ENCODE measurements at places on chromosomes 5 and 9.

DNA sequence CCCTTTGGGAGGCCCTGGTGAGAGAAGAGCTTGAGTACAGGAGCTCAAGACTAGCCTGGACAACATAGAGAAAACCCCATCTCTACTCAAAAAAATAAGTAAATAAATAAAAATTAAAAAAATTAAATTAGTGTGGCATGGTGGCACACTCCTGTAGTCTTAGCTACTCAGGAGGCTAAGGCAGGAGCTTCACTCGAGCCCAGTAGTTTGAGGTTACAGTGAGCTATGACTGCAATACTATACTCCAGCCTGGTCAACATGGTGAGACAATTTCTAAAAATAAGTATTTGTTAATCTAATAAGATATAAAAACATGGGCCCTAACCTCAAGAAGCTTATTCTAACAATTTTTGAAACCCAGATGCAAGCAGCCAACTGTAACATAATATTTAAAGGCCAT, 7.6 kb downstream of the RNF38 start:
- DNase-seq = no peak

DNA sequence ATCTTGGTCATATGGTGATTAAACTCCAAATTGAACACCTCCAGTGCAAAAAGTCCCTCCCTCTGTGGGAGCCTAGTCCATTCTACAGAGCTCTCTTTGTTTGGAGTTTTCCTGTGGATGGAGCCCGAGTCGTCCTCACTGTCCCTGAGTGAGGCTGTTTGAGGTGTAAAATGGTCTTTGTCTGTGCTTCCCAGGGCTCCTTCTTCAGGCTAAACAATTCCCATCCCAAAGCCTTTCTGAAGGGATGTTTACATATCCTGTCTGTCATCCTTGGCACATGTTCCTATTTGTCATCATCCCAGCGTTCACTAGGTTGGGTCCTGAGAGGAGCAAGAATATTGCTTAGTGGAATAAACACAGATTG, 68.9 kb downstream of the COL27A1 start:
- DNase-seq = no peak

DNA sequence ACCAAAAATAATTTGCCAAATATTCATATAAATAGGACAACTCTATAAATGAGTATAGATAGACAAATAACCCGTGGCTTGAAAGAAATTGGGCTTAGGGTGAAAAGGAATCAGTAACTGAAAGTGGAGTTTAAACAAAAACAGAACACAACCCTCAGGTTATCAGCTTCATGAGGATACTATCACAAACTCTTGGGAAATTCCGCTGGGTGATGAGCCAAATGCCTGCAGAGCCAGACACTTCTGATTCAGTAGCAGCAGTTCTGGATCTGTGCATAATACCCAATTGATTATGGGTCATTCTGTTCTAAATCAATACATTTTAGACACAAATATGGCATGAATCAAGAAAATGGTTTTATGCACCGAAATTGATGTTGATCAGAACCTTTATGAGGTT, 72.4 kb downstream of the CAMK4 start:
- DNase-seq = no peak

DNA sequence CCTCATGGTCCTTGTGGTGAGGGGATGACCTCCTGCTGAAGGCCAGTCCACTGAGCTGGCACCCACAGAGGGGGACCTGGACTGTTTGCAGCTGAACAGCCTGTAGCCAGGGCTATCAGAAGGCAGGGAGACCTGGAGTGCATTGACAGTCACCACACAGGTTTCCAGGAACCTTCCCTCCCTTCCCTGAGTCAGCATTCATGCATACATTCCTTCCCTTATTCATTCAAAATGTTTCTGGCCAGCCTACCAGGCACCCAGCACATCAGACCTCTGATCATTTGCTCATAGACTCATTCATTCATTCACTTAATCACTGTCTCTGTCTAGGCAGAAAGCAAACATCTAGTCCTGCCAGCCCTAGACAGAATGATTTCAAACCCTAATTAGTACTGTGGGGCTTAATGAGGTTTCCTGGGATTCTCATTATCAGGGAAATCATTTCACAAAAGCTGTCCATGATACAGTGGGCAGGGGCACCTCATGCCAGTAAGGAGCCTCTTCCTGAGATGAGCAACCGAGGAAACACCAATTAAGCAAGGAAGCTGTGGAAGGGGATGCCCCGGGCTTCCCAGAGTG, 110.1 kb upstream of the PPP1R26 start:
- DNase-seq = no peak

GRCh38 chr5:4050203-4050602, 454.6 kb downstream of the IRX1 start:
- DNase-seq = no peak

DNA sequence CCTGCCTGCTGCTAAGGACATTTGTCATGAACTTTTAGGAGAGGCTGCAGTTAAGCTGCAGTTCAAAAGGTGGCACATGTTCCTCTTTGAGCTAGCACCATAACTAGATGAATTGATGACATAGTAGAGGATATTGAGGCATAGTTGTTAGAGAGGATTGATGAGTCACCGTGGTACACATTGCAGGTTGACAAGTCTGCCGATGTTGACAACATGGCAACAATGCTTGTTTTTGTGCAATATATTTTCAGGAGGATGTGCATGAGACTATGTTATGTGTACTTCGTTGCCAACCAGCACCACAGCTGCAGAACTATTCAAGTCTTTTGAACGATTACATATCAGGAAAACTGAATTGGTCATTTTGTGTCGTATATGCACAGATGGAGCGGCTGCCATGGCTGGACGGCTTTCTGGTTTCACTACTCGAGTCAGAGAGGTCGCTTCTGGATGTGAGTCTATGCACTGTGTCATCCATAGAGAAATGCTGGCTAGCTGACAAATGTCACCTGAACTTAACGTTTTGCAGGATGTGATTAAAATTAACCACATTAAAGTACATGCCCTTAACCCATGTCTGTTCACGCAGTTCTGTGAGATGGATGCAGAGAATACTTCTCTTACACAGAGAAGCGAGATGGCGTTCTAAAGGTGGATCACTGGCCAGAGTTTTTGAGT, 24.2 kb downstream of the ANP32B start:
- no peak for DNase-seq

DNA sequence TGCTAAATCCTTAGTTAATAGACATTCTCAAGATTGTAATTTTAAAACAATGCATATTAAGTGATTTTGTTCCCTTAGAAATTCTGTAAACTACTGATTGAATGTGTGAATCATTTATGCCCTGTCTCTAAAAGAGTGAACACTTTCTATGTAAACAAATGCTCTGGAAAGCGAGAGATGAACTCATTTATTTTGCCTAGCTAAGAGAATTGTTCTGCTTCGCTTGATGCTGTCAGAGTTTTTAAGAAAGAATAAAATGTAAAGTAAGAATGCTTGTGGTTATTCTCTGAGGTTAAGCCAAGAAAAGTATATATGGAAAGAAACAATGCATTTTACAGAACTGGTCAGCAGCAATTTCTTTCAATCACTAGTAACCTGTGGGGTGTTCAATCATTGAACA, 347.4 kb upstream of the NUDT12 start:
- no peak for DNase-seq

- no peak for DNase-seq
These were observed 21.6 kb upstream of the MELK start for GRCh38 chr9:36551129-36551528.

DNA sequence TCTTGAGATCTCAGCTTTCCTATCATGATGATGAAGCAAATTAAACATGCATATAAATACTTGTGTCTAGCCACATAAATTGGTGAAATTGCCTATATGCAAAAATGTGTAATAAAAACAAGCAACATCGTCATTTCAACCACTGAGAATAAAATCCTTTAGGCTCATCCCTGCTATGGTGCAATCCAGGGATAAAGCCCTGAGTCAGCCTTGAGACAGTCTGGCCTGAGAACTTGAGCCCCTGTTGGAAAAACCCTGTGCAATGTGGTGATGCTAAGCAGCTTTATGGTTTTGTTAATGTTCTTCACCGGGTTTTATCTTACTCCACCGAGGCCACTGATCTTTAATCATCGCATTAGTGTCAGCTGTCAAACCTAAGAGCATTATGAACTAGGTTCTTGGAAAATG, 170.5 kb downstream of the DCP2 start:
- no peak for DNase-seq

DNA sequence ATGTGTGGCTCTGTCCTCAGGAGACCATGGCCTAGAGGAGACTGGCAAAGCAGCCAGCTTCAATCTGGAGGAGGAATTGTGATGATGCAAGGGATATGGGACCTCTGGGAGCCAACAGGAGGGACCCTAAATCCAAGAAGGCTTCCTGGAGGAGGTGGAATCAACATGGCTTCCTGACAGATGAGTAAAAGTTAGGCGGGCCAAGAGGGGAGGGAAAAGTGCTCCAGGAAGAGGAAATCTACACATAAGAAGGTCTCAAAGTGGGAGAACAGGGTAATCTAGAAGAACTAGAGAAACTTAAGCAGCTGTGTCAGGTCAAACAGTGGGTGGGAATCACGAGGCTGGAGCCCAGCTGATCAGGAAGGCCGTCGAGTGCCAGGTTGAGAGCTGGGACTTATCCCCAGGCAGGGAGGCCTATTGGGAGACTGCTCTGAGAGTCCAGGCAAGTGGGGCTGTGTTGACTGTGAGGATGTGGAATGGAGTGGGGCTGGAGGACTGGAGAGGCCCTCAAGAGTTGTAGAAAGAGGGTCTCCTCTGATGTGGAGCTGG, 119.1 kb downstream of the C9orf50 start:
- no peak for DNase-seq

GRCh38 chr9:70403166-70403565, 11.3 kb downstream of the KLF9 start:
- no peak for DNase-seq

GRCh38 chr5:174750711-174751110, 26.3 kb downstream of the MSX2 start:
- no peak for DNase-seq

DNA sequence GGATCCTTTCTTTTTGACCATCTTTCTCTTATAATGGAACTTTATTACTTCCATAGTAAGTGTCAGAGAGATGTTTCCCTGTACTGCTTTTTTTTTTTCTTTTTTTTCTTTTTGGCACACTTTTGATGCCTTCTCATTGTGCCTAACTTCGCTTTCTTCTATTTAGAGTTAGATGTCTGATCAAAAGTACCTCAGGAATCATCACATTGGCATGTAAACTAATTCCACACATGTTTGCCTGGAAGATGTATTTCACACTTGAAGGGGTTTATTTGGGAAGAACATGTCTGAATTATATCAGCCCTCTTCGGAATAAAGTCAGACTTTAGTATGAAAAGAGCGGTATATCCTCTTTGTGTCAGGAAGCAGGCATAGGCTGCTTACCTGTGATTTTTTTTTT, 35.1 kb downstream of the SMARCA2 start:
- no peak for DNase-seq

DNA sequence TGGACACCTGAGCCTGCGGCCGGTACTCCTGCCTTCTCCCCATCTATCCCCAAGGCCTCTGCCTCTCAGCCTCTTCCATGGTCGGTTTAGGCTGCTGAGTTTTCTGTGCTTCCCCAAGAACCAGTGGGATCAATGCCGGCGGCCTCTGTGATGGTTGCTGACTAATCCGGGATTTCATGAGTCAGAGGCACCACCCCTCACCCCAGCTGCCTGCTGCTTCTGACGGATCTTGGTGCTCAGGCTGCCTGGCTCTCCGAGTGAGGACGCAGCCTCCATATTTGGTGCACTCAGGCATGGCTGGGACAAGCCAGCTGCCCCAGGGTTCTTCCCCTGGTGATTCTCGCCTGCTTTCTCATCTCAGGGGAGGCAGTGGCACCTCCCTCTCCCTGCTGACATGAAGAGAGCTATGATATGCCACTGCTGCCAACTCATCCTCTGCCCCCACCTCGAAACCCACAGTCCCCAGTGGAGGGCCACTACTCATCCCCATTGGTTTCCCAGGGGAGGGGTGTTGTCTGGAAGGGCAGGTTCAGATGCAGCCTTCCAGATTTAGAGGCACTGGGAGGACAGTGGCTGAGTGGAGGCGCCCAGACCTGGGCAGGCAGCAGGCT, 3.3 kb upstream of the MAN1B1 start:
- no peak for DNase-seq

DNA sequence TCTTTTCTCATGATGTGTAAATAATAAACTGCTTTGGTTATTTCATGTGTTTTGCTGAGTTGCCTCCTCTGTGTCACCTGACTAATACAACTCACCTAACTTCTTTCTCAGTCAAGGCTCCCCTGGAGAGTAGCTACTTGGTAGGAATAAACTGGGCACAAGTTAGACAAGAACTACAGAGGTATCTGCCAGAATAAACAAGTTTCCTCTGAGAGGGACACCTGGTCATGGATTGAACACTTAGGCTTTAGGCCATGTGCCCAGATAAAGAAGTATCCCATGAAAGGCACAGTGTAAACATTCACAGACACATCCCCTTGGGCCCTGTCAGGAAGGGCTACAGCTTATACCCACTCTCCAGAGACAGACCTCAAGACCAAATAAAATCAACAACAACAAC, 532.5 kb downstream of the KIF4B start:
- no peak for DNase-seq

- no peak for DNase-seq
These were observed 164.7 kb downstream of the DOCK2 start for GRCh38 chr5:169801781-169802180.

DNA sequence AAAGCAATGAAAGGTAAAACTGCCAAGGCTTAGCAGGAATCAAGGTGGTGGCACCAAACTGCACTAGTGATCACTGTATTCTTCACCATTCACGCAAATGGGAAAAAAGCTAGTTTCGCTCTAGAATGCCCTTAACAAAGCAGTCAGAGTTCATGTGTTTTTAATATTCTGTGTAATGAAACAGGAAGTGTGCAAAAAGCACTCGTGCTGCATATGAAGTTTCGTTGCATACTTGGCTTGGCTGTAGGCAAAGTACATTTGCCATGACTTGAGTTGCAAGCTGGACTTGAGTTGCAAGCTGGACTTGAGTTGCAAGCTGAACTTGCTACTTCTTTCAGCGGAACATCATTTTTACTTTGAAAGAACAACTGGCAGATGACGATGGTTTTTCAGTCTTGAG, 55.4 kb downstream of the FOXI1 start:
- no peak for DNase-seq

DNA sequence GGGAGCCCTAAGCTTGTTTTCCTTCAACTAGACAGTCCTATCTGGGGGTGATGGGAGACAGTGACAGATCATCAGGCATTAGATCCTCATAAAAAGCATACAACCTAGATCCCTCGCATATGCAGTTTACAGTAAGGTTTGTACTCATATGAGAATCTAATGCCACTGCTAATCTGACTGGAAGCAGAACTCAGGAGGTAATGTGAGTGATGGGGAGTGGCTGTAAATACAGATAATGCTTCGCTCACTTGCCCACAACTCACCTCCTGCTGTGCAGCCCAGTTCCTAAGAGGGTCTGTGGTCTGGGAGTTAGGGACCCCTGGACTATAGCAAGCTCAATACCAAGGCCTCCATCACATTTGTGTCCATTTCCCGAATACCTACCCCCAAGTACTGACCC, 260.5 kb downstream of the CDK5RAP2 start:
- DNase-seq = no peak

GRCh38 chr9:27202056-27202455, 93.0 kb downstream of the TEK start:
- no peak for DNase-seq
